ENCODE measurements at places on chromosomes 5 and 9. TPM values are rescaled to one million over a fixed set of nuclear protein-coding genes. Genes with fewer than 3 reads are reported as not detected.

DNA sequence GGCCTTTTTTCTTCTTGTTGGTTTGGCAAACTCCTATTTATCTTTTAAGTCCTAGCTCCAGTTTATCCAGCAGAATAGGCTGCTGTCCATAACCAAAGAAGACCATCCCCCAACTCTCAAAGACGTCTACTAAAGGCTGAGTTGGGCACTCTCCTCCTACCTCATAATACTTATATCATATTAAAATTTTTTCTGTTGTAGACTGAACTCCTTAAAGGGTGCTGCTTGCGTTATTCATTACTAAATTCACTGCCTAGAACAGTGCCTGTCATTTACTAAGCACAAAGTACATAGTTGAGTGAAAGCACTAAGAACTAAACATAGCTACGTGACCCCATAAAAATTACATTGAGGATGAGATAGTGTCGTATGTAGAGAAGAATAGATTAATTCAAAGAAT, 21.7 kb downstream of the DCP2 start:
- DNase-seq: no peak

- peak; percentile 53 for DNase-seq
Measured at GRCh38 chr5:139426203-139426885, 13.0 kb downstream of the DNAJC18 start.

DNA sequence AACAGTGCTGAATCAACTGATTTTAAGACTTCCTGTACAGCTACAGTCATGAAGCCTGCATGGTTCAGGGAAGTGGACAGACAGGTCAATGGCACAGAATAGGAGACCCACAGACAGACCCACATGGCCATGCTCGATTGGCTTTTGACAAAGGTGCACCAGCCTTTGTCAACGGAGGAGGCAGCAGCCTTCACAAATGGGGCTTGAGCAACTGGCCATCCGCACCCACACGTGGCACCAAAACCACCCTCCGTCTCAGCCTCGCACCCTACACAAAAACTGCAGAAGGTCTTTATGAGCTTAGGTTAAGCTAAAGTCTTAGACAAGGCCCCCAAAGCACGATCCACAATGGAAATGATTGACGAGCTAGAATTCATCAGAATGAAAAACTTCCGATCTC, 59.5 kb upstream of the UBAC1 start:
- no peak for DNase-seq

- no peak for DNase-seq
Measured at GRCh38 chr5:527646-528628, 3.7 kb upstream of the SLC9A3 start.

GRCh38 chr5:177459819-177460628, 13.4 kb downstream of the DBN1 start:
- no peak for DNase-seq

DNA sequence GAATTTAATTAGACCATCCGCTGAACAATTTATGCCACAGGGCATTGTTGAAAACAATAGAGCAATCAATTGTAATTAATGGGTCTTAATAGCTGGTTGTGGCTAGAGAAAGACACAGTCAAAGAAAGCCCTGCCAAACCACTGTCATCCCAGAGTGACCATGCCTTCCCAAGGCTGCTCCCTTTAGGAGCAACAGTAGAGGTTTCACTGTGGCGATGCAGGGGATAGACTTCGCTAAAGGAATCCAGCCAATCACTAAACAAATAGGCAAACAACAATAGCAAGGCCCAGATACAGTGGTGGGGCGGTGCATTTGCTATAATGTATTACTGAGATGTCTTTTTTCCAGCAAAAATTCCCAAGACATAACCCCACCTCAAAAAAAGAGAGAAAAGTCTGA, 87.8 kb upstream of the SLC27A6 start:
- no peak for DNase-seq

GRCh38 chr5:9507974-9508373, 37.9 kb downstream of the SEMA5A start:
- peak; percentile 84 for DNase-seq

DNA sequence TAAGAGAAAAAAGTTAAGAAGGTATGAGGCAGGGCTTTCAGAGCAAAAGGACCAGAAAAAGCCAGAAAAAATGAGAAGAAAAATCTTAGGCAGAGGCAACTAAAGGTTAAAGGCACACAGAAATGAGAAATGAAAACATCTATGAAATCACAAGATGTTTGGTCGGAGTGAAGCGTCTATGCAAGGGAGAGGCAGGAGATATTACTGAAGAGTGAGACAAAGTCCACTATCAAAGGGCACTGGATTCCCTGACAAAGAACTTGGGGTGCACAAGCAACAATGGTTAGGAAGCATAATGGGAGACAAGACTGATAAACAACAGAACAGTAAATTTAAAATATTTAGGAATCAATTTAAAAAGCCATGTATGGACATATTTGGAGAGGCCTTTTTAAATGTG, 16.9 kb downstream of the PANK3 start:
- no peak for DNase-seq

DNA sequence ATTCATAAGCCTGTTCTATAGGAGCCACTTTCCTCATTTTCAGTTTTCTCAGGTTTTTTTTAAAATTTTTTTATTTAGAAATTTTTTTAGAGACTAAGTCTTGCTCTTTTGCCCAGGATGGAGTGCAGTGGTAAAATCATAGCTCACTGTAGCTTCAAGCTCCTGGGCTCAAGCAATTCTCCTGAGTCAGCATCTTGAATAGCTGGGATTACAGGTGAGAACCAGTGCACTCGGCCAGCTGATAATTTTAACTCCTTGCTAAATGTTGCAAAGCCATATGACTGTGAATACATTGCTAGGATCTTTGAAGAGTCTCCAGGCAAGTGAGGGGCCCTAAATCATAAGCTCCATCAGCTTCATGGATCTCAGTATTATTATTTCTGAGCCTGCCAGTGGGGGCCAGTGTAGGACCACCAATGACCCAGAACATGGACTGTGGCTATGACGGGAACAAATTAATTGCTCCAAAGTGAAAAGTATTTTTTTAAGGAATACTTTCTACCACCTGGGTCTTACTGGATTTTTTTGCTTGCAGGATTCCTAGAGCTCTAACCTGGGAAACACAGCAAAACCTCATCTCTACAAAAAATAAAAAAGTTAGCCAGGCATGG, 5.7 kb upstream of the GAPVD1 start:
- DNase-seq: no peak

DNA sequence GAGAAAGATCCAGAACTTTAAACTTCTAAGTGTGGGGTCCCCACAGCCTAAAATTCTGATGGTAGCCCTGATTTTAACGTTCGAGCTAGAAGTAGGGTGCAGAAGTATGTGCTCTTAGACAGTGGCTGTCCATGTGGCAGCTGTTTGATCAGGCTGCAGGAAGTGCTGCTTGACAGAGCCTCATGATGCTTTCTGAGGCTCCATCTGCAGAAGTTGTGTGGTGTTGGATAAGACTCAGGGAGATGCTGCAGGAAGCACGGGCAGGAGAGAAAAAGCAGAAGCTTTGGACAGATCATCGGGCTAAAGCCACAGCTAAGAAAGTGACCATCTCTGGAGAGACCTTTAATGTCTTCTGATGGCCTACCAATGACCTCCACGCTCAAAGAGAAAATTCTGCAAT, 8.1 kb downstream of the MTMR12 start:
- no peak for DNase-seq

GRCh38 chr5:58703925-58704555, 121.2 kb downstream of the RAB3C start:
- no peak for DNase-seq

- no peak for DNase-seq
Measured at GRCh38 chr9:86525182-86525581, 171.0 kb upstream of the TUT7 start.

DNA sequence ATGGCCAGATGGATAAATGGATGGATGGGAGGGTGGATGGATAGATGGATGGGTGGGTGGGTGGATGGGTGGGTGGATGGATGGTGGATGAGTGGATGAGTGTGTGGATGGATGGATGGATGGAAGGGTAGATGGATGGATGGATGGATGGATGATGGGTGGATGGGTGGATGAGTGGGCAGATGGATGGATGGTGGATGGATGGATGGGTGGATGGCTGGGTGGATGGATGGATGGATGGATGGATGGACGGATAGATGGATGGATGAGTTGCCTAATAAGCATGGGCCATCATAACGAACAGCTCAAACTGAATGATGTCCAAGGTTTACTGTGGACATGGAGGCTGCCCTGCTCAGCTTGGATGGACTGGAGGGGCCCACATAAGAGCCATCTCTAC, 89.8 kb upstream of the SMIM23 start:
- no peak for DNase-seq

DNA sequence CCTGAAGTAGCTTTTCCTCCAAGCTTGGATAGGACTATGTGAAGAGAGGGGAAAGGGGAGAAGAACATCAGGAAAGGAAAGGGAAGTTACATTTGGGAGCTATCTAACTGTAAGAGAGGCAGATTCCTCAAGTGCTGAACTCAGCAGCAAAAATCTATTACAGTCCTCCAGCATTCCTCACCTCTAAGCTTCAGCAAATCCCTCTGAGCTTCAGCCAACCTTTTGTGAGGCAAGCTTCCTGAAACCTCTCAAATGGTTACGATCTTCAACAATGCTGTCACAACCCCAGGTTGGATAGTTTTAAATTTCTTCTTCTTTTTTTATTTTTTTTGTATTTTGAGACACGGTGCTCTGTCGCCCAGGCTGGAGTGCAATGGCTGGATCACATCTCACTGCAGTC, 2.5 kb upstream of the RNF38 start:
- no peak for DNase-seq

- no peak for DNase-seq
Measured at GRCh38 chr9:27029186-27029585, 23.7 kb upstream of the LRRC19 start.

DNA sequence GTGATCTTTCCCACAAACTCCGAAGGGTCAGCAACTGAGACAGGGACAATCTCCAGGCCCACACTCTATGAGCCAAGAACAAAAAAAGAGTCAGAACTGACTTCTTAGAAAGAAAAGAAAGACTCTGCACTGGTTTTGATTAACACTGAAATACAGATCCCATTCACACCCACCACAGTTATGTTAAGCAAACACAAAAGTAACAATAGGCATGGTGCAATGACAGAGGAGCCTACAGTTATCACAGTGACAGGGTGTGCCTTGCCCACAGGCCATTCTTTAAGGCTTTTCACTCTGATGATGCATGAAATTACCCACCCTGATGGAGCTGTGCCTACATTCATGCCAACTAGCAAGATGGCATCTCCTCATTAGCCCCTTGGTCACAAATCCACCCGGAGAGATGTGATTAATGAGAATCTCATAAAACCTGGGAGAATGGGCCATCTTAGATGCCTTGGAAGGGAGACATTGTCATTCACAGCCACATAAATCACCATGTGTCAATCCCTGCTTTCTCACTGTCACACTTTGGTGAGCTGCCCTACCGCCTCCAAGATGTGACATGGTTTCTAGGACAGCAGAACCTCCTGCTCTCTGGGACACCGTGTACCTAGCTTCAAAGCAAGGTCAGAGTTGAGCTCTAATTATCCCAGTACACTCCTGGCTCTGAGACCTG, 27.6 kb upstream of the FSTL4 start:
- DNase-seq: no peak

DNA sequence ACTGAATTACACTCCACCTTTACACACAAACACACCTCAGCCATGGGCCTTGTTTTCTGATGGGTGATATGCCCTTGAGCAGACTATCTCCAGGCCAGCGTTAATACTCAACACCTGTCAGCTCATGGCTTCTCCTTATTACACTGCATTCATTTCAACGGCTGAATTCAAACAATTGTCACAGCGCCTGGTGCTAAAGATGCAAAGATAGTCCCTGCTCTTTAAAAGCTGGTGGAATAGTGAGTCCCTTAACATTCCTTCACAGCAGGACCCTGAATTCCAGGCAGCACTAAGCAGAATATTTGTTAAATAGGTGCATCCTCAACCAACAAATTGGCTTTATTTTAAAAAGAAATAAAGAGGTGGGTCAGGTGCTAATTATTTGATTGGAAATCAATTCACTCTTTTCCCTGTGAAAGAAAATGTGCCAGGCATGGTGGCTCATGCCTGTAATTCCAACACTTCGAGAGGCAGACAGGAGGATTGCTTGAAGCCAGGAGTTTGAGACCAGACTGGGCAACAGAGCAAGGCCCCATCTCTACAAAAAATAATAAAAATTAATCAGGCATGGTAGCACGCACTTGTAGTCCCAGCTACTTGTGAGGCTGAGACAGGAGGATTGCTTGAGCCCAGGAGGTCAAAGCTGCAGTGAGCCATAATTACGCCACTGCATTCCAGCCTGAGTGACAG, 155.7 kb upstream of the EFNA5 start:
- DNase-seq: no peak

GRCh38 chr5:123389794-123390193, 33.4 kb downstream of the CEP120 start:
- no peak for DNase-seq

DNA sequence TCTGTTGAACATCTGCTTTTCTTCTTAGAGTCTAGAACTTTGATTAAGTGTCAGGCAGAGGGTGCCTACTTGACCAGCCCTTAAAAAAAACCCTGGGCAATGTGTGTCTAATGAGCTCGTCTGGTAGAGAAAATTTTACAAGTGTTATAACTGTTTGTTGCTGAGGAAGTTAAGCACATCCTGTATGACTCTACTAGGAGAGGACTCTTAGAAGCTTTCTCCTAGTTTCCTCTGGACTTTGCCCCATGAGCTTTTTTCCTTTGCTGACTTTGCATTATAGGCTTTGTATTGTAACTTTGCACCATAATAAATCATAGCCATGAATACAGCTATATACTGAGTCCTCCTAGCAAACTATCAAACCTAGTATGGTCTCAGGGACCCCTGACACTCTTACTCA, 39.4 kb downstream of the GNG10 start:
- no peak for DNase-seq

DNA sequence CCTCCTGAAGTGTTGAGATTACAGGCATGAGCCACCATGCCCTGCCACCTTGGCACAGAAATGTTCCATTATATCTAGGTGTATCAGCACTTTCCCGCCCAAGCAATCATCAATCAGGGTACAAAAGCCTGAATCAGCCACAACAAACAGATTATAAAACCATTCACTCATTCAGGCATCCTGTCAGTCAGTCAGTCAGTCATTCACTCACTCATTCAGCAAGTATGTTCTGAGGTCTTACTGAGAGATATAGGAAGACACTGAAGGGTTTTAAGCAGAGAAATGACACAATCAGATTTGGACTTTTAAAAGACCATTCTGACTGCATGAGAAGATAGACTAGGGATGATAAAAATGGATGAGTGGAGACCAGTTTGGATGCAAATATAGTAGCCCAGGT, 13.1 kb downstream of the PSMD5 start:
- no peak for DNase-seq

UHRF2 gene
- polyA plus RNA-seq: 21.2 TPM

CTXN3 gene
- not detected for polyA plus RNA-seq

PCDHGB3 gene
- polyA plus RNA-seq: 1.2 TPM

GABBR2 gene
- polyA plus RNA-seq: 7.5 TPM

CDKN2B gene
- 8.9 TPM for polyA plus RNA-seq

AIF1L gene
- 0.28 TPM for polyA plus RNA-seq

RASEF gene
- not detected for polyA plus RNA-seq

TRIM36 gene
- not detected for polyA plus RNA-seq

RGS14 gene
- polyA plus RNA-seq: 2.2 TPM

ISL1 gene
- polyA plus RNA-seq: not detected

C5orf52 gene
- not detected for polyA plus RNA-seq

HTR1A gene
- polyA plus RNA-seq: not detected

ARL10 gene
- 6.7 TPM for polyA plus RNA-seq

Measured in GM23248 (cell line).